ENCODE measurements at places on chromosomes 16 and 17. TPM values are rescaled to one million over a fixed set of nuclear protein-coding genes. Genes with fewer than 3 reads are reported as not detected.
A peak's percentile ranks its signal among the peaks of the same experiment; 100 is the strongest.

GRCh38 chr17:80428796-80429195, 13.8 kb downstream of the ENDOV start:
- DNase-seq = no peak

DNA sequence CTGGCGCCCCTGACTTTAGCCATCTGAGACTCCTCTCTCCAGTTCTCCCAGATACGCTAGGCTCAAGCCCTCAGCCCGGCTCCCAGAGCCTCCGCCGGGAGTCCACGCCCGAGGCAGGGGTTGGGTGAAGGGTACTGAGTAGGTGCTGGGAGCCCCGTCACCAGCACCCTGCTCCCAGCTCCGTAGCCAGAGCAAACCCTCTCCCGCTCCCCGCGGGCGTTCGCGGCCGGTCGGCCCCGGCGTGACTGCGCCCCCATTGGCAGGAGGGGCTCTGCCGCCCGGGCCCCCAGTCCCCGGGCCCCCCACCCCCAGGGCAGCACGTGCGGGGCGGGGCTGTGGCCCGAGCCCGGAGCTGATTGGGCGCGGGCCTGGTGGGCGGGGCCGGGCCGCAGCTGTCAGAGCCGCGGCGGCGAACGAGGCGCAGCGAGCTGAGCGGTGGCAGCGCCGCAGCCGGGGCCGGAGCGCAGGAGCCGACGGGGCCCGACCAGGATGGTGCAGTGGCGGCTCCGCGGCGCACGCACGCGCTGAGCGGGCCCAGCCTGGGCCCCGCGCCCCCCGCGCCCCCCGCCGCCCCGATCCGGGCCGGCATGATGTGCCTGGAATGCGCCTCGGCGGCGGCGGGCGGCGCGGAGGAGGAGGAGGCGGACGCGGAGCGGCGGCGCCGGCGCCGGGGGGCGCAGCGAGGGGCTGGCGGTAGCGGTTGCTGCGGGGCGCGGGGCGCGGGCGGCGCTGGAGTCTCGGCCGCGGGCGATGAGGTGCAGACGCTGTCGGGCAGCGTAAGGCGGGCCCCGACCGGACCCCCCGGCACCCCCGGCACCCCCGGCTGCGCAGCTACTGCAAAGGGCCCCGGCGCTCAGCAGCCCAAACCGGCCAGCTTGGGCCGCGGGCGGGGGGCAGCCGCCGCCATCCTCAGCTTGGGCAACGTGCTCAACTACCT, at the start of gene SPNS2:
TSS of gene SPNS2 (plus strand) at position 421 of the 937 bp plus-strand sequence. CDS start at position 588, 167 bp downstream.
- peak; percentile 78 for DNase-seq

DNA sequence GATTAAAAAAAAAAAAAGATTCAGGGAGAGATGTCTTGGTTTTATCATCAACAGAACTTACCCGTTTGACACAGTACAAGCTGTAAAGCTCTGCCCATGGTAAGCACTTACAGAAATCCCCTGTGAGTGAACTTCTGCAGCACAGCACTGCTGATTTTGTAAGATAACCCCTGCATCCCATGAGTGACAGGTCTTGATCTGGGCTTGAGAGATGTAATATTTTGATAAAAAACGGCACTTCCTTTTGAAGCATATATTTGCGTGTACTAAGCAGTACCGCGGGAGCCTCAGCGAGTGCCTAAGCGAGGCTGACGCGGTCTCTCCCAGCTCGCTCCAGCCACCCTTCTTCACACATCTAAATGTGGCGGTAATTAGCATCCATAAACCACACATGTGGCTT, 50.5 kb downstream of the IKZF3 start:
- no peak for DNase-seq

- DNase-seq = no peak
Observed at GRCh38 chr17:52237151-52237550, 78.6 kb upstream of the CA10 start.

DNA sequence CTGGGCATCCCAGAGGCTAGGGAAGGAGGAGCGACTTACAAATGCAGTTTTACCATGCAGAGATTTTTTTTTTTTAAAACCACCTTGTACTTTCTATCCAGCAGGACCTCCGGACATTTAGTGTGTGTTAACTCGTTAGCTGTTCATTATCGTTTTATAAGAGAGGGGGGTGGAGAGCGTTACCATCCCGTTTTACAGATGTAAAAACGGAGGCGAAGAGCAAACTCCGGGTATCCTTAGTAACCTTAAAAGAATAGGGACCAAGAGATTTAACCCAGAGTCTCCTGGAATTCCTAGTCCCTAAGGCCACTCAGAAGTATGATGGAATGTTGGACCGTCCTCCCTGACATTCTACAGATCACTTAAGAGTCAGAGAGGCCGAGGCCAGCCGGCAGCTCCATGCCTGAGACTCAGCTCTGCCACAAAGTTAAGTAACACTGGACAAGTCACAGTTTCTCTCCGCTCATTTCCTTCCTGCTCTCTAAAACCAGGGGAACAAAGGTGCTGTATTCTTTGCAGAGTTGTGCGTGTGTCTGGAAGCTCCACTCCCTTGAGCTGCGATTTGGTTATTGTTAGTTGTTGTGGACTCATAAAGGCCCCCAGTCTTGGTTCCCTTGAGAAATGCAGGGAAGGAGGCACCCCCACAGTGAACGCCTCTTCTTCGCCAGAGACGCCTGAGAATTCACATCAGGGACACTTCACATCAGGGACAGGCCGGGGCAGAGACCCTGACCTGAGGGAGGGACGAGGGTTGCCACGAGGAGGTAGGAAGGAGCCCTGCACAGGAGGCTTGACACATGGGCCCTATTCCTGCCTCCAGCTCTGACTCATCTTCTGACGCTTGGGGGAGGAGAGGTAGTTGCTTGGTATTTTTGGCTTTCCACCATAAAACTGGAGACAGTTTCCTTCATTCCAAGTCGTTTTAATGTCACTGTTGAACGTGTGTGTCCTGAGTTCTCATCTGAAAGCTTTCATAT, 1.2 kb downstream of the DUSP14 start:
- peak; percentile 71 for DNase-seq

GRCh38 chr16:55453909-55454308, 25.1 kb upstream of the MMP2 start:
- DNase-seq = no peak

DNA sequence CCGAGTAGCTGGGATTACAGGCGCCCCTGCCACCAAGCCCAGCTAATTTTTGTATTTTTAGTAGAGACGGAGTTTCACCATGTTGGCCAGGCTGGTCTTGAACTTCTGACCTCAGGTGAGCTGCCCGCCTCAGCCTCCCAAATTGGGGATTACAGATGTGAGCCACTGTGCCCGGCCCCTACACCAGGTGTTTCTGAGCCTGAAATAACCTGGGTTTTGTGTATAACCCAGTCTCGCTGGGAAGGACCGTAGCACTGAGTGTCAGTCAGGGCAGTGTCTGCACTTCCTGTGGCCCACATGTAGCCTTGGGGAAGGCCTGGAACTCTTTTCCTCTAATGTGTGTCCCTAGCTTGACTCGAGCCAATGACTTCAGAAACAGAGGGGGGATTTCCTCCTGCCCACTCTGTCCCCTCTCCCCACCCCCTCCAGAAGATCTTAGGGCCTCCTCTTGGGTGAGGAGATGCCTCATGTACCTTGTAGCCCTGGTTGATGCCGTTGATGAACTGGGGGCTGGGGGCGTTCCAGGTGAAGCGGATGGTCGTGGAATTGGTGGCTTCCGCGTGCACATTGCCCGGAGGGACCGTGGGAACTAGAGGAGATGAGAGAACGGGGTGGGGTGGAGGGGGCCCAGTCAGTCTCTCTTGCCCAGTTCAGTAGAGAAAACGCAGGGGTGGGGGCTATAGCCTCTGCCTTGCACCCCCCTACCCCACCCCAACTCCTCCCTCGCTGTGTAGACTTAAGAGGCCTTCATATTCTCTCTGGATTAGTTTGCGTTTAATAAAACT, 102.6 kb upstream of the CDC42EP4 start:
- DNase-seq = no peak

DNA sequence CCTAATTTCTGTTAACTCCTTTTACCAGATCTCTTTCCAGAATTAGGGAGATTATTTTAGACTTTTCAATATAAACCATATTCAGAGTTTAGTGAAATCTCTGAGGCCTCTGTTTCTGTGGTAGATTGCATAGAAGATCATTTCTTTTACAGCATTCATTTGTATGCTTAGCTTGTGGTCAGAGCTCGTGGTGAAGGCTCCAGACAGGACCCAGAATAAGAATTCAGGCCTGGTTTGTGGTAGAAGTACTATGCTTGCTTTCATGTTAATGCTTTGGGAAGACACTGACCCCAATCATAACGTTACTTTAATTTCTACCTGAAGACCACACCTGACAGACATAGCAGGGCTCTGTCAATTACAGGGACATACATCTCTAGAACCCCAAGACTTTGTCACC, 258.1 kb downstream of the FTO start:
- no peak for DNase-seq

DNA sequence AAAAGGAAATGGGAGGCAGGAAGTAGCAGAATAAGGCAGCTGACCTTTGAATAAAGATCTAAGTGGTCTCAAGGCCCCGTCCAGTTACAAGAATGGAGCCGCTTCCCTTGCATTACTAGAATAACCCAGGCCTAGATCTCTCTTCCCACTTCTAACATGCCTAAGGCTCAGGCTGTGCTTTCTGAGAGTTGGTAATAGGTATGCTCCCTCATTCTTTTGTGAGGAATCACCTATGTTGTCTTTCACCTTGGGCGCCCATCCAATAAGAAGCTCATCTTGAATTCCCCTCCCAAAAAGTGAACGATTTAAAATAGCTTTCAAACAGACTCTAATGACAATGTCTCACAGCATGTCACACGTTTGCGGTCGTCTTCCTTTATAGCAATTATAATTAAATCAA, 101.2 kb downstream of the KCNJ2 start:
- no peak for DNase-seq

DNA sequence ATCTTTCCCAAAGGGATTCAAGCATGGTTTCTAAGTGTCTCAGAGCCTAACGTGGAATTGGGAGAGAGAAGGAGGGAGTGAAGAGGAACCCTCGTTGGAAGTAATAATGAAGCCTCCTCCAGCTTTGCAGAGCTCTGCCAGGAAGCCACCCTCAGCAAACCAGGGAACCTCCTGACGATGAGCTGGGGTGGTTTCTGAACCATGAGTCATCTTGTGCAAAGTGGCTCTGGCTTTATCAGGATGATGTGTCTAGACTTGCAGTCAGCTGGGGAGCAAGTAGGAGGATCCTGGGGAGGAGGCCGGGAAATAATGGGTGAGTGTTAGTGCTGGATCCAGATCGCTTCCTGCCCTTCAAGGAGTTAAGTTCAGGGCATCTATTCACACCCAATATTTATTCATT, 191.7 kb upstream of the RBFOX1 start:
- no peak for DNase-seq

- DNase-seq = peak; percentile 32
Observed at GRCh38 chr17:72270273-72270924, 149.6 kb downstream of the SOX9 start.

GRCh38 chr16:66622863-66623262, 18.4 kb downstream of the CMTM3 start:
- DNase-seq = no peak

GRCh38 chr17:68792042-68792685, 163.0 kb downstream of the ABCA8 start:
- DNase-seq = no peak

DNA sequence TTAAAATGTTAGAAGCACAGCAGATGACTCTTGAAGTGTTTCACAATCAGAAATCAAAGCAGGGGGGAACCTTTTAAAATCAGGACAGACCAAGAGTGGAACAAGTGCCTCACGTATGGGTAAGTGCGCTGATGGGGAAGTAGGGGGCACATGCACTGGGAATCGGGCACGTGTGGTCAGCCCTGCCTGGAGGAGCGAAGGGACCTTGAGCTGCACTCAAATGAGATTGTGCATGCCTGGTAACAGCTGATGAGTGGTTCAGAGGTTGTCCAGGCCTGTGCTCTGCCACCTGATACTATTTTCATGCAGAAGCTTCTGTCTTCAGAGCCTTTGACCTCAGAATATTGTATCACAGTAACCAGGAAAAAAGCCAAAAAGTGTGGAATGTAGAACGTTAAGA, 13.7 kb upstream of the XYLT2 start:
- no peak for DNase-seq

DNA sequence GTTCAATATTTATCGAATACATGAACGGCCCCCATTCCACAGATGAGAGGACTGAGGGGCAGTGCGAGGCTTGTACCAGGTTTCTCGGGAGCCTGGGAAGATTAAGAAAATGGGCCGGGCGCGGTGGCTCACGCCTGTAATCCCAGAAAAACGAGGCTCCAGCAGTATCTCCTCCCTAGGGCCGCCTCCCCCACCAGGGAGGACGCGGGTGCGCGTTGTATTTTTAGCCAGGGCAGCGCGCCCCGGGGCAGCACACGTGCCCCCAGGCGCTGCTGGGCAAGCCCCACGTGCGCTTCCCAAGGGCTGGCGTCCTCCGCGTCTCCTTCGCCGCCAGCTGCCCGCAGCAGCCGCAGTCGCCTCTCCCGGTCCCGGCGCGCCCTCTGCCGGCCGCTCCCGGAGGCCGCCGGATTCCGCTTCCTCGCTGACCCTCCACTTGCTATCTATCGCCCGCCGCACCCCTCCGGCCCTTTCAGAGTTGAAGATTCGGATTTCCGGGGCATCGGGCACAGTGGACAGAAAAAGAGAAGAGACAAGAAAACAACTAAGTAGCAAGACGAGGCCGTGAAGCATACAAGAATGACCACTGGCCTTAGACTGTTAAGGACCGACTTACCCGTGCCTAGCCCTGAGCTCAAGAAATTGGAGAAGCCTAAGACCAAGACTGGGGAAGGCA, 1.9 kb upstream of the YBX2 start:
- peak; percentile 87 for DNase-seq

- DNase-seq = no peak
Observed at GRCh38 chr16:502179-502943, 25.2 kb upstream of the CAPN15 start.

- DNase-seq = no peak
Observed at GRCh38 chr16:55495616-55496289, 13.1 kb upstream of the LPCAT2 start.

- no peak for DNase-seq
Observed at GRCh38 chr16:71889147-71889546, 5.2 kb upstream of the ZNF821 start.

- no peak for DNase-seq
Observed at GRCh38 chr16:54806378-54806777, 124.3 kb upstream of the IRX5 start.

DNA sequence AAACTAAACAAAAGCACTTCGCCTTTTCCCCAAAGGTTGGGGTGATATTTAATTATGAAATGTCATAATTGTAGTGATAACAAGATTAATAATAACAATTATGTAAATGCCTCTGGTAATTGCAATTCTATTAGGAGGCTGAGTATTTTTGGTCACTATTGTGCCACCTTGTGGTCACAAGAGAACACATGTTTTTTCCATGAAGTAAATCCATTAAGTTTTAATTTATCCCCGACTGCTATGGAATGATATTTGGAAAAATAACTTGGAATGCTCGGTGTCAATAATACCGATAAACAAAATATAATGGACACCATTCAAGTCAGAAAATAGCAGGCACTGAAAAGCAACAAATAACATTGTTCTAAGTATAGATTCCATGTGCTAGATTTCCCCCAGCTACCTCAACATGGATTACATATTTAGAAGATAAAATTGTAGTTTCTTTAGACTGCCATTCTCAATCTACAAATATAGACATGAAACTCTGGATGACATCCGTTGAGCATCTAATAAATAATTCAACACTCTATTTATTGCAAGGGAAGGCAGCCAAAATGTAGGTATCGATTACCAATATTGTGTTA, 25.0 kb upstream of the KCNJ2 start:
- DNase-seq = peak; percentile 21

FKBP10 gene
- total RNA-seq = 36.5 TPM

TBX6 gene
- total RNA-seq = 2.9 TPM

NPIPB2 gene
- total RNA-seq = 23.9 TPM

RNF112 gene
- total RNA-seq = 8.1 TPM

C16orf54 gene
- 0.31 TPM for total RNA-seq

OSGIN1 gene
- 12.3 TPM for total RNA-seq

Data from testis (tissue), 5 donors.